ENCODE measurements at places on chromosomes 13 and 19.

DNA sequence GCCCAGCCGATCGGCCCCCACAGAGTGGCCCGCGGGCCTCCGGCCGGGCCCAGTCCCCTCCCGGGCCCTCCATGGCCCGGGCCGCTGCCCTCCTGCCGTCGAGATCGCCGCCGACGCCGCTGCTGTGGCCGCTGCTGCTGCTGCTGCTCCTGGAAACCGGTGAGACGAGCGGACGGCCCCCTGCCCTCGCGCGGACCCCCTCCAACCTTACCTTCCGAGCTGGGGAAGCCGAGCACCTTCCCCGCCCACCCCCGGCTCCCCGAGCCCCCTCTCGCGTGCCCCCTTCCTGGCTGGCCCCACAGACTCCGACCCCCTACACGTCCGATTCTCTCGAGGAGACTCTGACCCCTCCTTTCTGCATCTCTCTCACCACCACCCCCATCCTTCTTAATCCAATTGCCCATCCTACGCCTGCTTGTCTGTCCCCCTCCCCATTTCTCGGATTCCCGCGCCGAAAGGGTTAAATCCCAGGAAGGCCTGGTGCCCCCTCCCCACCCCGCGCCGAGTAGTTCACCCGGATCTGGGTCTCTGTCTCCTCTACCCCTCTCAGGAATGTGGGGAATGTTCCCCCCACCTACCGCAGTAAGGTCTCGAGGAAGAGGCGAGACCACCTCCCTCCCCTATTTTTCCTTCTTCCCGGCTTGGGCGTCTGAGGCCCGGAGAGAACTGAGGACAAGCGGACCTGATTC is 502 bp downstream of the NECTIN2 start:
- DNase-seq, result no peak

DNA sequence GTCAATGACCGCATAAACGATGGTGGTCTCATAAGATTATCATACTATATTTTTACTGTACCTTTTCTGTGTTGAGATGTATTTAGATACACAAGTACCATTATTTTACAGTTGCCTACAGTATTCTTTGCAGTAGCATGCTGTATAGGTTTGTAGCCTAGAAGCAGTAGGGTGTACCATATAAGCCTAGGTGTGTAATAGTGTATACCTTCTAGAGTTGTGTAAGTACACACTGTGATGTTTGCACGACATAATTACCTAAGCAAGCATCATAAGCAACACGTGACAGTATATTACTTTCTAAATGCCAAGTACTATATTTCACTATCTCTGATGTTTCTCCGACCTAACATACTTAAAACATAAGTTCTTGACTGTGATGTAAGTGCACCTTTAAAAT is 2.7 kb downstream of the LPAR6 start:
- peak; percentile 4 for DNase-seq

GRCh38 chr19:43425567-43426392 is 11.1 kb downstream of the TEX101 start:
- no peak for DNase-seq

- no peak for DNase-seq
Measured at GRCh38 chr19:23992348-23992747, 77.7 kb downstream of the ZNF726 start.

GRCh38 chr13:59690857-59691500 is 472.7 kb downstream of the DIAPH3 start:
- peak; percentile 55 for DNase-seq

DNA sequence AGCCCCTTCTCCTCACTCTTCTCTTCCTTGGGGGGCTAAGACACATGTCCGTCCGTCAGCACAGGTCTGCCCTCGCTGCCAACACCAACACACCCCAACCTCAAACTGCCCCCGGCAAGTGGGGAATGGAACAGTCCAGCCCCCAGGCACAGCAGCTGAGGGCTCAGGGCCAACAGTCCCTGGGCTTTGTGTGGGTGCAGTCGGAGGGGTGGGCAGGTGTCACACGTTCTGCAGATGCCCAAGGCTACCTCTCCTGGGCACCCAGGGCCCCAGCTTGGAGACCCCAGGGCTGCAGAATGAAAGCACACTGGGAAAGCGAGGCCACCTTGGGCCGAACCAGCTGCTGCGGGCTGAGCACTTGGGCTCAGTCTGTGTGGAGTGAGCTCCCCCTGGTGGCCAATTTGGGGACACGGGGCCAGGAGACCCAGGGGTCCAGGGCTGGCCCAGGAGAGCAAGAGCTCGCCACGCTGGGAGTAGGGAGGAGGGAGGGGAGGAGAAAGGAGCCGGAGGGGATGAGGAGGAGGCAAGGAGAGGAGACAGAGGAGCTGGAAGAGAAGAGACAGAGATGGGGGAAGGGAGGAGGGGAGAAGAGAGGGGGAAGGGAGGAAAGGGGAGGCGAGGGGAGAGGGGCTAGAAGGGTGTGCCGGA is 14.0 kb upstream of the ATP8B3 start:
- DNase-seq, result peak; percentile 43

- DNase-seq, result no peak
Measured at GRCh38 chr19:7987114-7987768, 18.2 kb downstream of the ELAVL1 start.

DNA sequence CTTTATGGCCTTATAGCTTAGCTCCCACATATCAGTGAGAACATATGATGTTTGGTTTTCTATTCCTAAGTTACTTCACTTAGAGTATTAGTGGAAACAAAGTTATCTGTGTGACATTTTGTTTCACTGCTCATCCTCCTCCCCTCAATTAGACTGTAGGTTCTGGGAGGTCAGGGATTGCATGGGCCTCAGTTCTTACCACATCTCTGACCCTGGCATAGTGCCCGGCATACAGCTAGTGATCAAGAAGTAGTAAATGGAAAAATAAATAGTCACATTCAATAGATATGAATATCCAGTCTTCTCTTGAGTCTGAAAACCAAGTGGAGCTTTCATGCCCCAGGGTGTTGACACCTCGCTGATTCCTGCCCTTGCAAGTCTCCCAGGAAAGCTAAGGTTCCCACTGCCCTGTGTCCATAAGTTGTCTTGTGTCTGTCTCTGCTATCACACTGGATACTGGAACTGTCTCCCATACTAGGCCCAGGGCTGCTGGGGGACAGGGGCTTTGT is 249.5 kb upstream of the TSHZ3 start:
- no peak for DNase-seq

GRCh38 chr13:106528718-106529414 is 6.6 kb downstream of the EFNB2 start:
- DNase-seq, result no peak

DNA sequence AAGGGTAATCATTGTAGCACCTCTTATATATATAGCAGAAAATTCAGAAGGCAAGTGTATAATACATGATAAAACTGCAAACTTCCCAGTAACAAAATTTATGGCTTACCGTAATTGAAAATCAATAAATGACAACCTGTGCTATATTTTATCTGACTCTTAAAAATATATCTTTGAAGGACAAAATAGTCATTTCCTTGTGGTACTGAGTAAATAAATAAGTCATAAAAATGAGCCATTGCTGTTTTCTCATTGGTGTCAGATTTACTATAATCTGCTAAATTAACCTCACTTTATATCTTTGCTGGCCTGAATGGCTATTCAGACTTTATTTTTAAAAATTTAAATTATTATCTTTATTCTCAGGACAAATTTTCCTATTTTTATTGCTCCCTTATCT is 1319.1 kb upstream of the SPRY2 start:
- no peak for DNase-seq

- DNase-seq, result peak; percentile 3
Measured at GRCh38 chr19:1270213-1270853, 1.2 kb downstream of the CIRBP start.

- DNase-seq, result no peak
Measured at GRCh38 chr13:74070065-74070464, 64.1 kb downstream of the KLF12 start.

DNA sequence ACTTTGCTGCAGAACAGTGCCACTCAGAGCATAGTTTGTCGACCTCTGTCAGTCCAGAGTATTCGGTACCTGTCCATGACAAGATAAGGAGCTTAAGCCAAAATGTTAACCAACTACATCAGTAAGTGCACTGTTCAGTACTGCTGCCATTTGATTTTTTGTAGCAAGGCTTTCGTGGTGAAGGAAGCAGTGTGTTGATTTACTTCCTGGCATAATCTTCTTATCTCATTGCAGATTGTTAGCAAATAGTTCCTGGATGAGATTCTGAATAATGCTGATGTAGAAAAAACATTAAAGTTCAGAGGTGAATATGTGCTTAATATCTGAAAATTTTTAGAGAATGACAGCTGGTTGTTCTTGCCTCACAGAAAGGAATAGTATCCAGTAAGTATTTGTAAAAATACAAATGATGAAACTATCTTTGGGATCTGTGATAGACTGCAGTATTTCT is 85.7 kb downstream of the LRRC63 start:
- no peak for DNase-seq

- DNase-seq, result no peak
Measured at GRCh38 chr13:40984668-40985366, 34.3 kb downstream of the ELF1 start.

DNA sequence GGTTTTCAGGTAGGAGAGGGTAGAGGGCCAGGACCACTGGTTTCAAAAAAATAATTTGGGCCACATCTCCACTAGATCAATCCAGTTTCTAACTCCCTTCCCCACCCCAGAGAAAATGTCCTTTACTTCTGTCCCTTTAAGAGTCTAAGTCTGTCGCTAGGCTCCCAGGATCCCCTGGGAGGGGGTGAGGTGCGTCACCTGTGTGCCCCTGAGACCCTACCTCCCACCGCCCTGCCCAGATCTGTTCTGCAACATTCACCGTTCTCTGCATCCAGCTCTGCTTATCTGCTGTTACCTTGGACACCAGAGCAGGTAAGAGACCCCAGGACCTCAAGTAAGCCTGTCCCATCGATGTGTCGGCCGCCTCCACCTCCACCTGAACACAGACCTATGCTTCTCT is at the start of gene GFY:
GFY (plus strand) TSS at position 211 of the 400 bp plus-strand sequence. CDS start 1,043 bp downstream, outside the sequence.
- no peak for DNase-seq
